Ecto neural progenitor cell (in vitro differentiated cells): ENCODE measurements at places on chromosomes 12 and 14.

DNA sequence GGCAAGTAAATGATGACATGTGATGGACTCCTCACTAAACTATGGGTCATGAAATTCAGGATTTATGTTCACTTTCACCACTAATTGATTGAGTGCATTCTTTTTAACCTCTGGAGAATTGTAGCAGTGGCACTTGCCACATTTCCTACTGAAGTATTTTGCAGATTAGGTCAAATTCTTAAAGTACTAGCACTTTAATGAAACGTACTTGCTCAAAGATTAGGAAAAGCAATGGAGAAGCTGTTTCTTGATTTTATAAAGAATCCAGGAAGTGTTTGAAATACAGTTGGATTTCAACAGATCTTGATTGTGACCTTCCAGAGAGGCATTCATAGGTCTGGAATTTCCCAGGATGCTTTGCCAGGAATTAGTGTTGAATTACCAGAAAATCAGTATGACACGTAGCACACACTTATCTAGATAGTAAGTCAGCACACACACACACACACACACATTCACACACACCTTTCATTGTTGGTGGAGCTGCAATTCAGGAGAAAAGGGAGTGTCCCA lies 162.6 kb downstream of the MYRFL start:
- DNase-seq, result no peak

DNA sequence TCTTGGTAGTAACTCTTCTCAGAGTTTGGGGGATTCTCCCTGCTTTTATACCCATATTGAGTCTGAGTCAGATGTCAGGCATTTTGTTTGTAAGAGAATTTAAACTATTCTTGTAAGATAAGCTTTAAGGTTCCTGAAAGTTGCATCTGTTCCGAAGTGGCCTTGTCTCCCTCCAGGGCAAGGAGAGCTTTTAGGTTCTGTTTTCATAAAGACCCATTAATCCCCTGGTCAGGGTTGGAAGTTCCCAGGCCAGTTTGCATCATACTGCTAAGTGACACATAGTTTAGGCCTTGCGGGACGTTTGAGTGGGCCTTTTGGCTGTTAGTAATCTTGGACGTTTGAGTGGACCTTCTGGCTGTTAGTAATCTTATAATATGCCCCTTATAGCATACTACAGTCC lies 396.7 kb downstream of the NPAS3 start:
- DNase-seq, result no peak

DNA sequence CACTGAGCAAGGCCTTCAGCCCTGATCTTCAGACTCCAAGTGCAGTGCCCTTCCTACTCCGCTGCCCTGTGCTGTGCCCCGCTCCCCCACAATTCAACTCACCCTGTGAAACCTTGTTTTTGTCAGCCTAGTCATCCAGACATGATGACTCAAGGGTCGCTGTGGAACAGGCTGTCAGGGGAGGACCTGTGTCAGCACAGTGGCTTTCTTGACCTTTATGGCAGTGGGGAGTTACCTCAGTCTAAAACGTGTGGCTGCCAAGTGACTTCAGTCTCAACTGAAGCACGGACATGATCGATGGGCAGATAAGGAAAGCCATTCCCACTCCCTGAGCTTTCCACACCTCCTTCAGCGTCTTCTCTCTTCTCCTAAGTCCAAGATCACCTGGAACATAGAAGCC lies 16.3 kb upstream of the FLVCR2 start:
- DNase-seq, result no peak

GRCh38 chr14:88838015-88838414 lies 13.6 kb downstream of the TTC8 start:
- no peak for DNase-seq

DNA sequence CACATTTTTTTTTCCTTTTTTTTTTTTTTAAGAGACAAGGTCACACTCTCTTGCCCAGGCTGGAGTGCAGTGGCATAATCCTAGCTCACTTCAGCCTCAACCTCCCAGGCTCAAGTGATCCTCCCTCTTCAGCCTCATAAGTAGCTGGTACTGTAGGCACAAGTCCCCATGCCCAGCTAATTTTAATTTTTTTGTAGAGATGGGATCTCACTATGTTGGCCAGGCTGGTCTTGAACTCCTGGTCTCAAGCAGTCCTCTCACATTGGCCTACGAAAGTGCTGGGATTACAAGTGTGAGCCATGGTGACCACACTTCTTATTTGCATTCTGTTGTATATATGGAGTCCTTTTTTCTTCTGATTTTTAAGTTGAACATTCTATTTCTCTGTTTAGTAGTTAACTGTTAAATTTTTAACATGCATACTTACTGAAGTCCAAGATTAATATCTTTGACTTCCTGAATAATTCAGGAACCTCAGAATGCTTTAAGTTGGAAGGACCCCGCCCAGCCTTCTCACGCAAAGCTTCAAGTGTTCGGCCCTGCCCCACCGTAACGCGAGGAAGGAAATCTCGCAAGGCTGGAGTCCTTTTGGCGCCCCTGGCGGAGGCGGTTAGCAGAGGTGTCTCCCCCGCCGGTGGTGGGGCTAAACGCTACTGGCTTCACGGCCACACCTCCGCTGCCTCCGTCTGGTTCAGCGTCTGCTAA lies 21.6 kb downstream of the SPATS2 start:
- DNase-seq, result peak; percentile 90

DNA sequence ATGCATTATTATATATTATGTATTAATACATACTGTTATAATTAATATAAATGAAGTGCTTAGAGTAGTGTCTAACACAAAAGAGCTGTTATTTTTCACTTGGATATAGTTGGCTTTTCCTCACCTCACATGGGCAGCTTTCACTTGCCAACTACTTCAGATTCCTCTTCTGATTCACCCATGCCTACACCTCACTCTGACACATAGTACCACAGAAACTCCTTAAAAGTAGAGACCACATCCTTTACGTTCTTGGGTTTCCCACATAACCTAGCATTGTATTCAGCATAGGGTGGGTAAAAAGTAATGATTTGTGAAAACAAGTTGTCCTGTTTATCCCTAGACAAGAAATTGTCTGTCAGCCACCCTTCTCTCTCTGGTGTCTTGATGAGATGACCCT lies 61.0 kb downstream of the DIO2 start:
- no peak for DNase-seq

GRCh38 chr14:61152851-61153364 lies 128.2 kb downstream of the TMEM30B start:
- DNase-seq, result no peak

DNA sequence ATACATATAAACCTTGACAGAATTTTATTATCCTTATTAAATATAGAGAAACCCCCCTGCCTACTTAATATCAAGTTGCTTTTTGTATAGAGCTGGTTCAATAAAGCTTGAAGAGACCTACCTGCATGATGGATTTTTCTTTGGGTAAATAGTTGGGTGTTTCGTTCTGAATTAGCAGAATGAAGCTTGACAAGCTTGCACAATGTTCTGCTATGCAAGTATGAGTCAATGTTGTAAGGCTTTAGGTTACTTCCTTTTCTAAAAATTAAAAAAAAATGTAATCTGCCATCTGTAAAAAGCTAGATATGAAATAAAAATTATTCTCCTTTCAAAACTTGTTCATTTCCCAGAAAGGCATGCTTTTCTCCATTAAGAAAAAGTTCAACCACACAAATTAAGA lies 1662.6 kb upstream of the SEL1L start:
- no peak for DNase-seq

GRCh38 chr12:110836291-110836690 lies 10.5 kb upstream of the CCDC63 start:
- no peak for DNase-seq

- no peak for DNase-seq
These were observed 120.0 kb downstream of the PPFIA2 start for GRCh38 chr12:81639196-81639595.

- no peak for DNase-seq
These were observed 62.6 kb upstream of the RESF1 start for GRCh38 chr12:31896514-31897039.

DNA sequence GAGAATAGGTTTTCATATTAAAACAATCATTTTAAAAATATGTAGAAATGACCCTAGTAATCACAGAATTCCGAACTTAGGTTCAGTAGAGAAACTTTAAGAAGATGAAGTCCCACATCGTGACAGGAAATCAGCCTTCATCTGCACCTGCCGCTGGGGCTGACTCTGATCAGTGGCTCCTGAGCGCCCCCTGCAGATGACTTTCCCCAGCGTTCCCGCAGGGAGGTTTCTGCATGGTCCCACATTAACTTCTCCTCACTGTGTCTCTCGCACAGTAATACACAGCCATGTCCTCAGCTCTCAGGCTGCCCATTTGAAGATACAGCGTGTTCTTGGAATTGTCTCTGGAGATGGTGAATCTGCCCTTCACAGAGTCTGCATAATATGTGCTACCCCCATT lies 1131.1 kb downstream of the TMEM121 start:
- DNase-seq, result no peak

- DNase-seq, result peak; percentile 76
These were observed 2.8 kb upstream of the AAAS start for GRCh38 chr12:53324113-53324778.

DNA sequence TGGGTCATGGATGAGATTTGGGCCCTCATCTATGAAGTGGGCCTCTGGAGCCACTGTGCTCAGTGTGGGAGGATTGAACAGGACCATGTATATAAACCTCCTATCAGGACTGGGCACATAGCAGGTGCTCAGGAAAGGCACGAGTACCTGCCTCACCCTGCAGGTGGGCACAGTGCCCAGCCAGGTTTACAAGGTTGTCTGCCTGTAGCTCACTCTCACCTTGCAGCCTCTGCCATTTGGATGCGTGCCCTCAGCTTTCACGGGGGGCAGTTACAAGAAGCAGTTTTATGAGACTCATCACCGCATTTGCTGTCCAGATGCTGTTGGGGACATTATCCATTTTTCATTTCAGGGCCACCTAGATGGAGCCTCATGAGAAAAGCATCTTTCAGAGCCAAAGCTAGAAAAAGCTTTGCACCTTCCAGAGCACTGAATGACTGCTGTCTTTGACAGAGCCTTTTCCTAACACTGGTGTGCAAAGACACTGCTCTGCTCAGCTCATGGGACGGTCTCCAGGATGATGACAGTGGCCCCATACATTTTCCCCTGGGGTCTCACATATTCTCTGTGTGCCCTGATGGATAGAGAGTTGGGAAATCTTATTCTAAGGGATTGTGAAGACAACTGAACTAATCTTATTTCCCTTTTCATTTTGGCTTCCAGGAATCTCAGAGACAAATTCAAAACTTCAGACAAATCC lies 327.5 kb upstream of the RTL1 start:
- peak; percentile 21 for DNase-seq

GRCh38 chr14:101501341-101501740 lies 60.0 kb upstream of the DIO3 start:
- DNase-seq, result peak; percentile 47

DNA sequence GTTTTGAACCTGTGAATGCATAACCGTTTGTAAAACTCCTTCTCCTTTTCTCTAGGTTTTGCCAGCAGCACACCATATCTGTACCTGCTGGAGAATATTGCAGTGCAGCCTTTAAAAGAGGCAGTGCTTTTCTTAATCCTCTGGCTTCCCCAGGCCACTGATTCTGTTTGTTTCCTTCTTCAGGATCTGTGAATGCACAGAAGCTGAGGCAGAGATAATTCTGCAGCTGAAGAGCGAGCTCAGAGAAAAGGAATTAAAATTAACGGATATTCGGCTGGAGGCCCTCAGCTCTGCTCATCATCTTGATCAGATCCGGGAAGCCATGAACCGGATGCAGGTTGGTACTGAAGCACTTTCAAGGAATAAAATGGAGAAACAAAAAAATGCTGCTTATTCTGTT lies 348.7 kb downstream of the NAV3 start:
- peak; percentile 47 for DNase-seq

DNA sequence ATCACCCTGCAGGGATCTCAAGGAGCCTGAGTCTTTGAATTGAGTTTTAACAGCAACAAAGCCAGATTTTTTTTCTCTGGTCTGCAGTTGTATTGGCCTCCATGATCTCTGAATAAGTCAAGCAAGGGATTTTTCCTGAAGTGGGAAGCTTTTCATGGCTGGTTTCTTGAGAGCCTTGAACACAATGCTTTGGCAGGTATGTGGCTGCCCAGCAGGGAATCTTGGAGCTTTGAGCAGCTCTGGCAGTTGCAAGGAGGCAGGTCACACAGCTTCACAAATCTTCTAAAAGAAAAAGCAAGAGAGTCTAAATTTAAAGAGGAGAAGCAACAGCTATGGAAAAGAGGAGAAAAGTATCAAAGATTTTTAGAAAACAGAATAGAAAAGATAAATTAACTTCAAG lies 60.1 kb downstream of the RPS29 start:
- DNase-seq, result no peak

DNA sequence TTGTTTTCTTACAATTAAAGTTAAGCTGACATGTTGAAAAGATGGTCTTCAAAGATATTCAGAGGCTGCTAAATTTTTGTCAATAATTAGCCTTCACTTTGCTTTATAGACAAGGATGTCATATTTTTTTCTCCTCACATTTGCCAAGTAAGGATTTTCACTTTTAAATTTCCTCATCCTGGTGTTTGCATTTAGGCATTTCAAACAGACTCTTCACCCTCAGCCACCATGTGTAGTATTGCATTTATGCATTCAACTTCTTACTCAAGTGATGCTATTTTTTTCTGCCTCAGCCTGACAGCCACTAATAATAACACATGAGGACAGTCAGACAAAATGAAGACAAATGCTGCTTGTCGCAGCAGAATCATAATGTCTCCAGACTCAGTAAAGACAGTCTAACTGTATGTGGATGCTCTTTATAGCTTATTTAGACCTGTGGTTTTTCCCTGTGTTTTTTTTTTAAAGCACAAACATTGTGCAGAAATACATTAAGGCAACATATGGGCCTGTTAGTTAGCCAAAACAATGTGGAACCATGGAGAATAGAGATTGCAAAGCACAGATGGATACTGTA lies 481.5 kb downstream of the NPAS3 start:
- DNase-seq, result no peak
